Activated T-cell treated with anti-CD3 and anti-CD28 coated beads for 24 hours (primary cell): ENCODE measurements at places on chromosomes 11 and 22.

GRCh38 chr11:26958702-26959049, 35.2 kb upstream of the FIBIN start:
- no peak for DNase-seq

GRCh38 chr11:117766576-117766975, 30.4 kb downstream of the DSCAML1 start:
- no peak for DNase-seq

GRCh38 chr11:8776209-8776608, 93.6 kb downstream of the RPL27A start:
- DNase-seq: no peak

GRCh38 chr11:1271927-1272326, 37.5 kb downstream of the TOLLIP start:
- DNase-seq: no peak

DNA sequence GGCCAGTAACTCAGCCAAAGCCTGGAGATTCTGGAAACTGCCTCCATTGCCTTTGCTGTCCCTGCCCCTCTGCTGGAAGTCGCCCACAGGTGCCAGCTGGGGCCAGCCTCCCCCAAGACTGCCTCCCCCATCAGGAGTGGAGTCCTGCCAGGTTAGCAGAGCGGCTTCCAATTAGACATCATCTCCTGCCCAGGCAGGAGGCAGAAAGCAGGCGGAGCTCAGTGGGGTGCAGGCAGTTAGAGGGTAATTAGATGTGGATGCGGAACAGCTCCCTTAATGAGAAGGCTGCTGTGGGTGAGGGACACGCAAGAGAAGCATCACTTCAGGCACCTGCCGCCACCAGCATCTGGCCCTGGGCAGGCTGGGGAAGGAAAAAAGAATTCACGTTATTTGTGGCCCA, 90.9 kb upstream of the TP53I11 start:
- DNase-seq: no peak

DNA sequence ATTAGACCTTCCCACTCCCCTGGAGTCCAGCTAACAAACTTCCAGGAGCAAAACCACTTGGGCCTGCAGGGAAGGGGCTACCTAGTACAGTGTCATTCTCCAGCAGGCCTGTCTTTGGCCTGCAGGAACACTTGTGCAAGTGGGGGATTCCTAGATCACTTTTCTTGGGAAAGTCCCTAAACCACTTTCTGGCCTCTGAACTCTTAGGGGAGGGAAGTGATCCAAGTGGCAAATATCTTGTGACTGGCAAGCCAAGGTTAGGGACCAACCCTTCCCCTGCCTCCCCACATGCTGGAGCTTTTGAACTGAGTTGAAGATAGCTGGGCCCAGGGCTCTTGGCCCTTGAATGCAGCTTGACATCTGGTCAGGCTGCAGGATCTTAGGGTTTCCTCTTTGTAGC, 17.2 kb downstream of the PPFIBP2 start:
- no peak for DNase-seq

DNA sequence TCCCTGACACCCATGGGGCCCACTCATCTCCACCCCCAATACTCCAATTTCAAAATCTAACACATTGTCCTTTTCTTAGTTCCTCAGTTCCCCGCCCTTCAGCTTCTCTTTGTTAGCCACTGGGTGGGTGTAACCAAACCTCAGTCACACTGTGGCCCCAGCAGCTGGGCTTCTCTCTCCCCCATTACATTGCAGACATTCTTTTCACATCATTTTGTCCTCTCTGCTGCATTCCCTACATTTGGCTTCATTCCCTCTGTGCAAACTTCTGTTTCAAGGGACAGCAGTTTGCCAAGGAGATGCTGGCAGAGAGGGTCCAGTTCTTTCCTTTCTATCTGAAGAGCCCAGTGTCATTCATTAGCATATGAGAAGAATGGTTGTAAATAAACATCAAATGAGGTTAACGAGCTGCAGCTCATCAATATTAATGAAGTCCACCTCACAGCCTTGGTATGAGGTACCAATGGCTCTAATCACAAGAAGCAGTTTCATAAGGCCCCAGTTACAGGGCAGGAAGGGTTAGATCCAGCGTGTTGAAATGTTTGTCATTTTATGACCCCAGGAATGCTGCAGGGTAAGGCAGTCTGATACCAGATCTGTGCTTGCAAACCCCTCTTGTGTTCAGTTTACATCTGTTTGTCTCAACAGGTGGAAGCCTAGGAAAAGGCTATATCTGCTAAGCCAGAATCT, 72.3 kb downstream of the ARFGAP2 start:
- no peak for DNase-seq

GRCh38 chr11:128854841-128855240, 12.3 kb downstream of the KCNJ1 start:
- no peak for DNase-seq

GRCh38 chr22:48923996-48924395, 903.7 kb downstream of the BRD1 start:
- no peak for DNase-seq

GRCh38 chr11:45332276-45332934, 46.3 kb upstream of the SYT13 start:
- DNase-seq: peak; percentile 44

DNA sequence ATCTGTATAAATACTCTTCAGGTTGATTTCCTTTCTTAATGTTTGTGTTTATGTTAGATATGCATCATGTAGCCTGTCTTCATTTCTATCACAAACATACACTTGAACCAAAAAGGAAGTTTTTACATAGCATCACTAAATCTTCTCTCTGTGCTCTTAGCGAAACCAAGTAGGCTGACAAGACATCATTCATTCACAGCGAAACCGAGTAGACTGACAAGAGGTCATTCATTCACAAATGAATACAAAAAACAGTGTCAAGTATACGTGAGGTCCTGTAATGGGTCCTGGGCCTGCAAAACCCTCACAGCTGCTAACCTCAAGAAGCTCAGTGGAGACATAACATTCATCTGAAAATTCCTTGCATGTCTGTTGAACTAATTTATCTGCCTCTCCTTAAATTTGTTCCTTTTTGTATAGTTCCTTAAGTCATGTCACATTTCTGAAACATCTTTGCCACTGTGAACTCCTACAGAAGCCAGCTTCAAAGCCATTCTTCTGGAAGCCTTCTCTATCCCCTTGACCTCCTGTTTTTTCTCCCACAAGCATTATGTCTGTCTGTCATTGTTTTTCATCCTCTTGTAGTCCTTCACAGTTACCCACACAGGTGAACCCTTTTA, 9.8 kb upstream of the HBE1 start:
- no peak for DNase-seq

- no peak for DNase-seq
Measured at GRCh38 chr11:118230088-118230487, 5.3 kb upstream of the JAML start.

GRCh38 chr11:45333001-45333971, 47.1 kb upstream of the SYT13 start:
- DNase-seq: no peak

GRCh38 chr11:128086794-128087193, 500.6 kb downstream of the ETS1 start:
- no peak for DNase-seq

DNA sequence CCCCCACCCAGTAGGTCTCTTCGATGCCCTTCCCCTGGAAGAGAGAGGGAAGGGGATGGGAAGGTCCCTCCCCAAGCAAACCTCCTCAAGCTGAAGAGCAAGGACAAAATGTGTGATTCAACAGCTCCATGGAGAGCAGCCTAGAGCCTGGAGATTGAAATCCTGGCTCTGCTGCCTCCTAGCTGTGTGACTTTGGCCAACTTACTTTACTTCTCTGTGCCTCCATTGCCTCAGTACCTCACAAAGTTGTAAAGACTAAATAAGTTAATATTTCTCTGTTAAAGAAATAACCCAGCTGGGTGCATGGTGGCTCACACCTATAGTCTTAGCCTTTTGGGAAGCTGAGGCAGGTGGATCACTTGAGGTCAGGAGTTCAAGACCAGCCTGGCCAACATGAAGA, 21.1 kb upstream of the LRRC32 start:
- DNase-seq: no peak

DNA sequence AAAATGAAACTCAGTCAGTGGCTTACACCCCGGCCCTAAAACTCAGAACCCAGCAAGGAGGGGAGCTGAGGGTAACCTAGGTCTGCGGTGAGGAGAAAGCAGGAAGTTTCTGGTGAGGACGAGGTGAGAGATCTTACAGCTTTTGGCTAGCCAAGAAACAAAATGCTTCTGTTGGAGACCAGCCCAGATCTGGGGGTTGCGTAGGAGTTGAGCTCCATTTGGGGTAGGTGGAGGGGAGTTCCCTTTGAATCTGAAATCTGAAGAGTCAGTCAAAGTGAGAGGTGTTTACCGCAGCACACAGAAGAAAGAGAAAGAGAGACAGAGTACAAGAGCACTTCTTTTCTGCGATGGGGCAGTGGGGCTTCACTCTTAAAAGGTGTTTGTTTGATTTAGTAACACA, 29.6 kb downstream of the EHF start:
- DNase-seq: peak; percentile 79

- DNase-seq: no peak
Measured at GRCh38 chr11:119415966-119416365, 7.0 kb downstream of the THY1 start.

DNA sequence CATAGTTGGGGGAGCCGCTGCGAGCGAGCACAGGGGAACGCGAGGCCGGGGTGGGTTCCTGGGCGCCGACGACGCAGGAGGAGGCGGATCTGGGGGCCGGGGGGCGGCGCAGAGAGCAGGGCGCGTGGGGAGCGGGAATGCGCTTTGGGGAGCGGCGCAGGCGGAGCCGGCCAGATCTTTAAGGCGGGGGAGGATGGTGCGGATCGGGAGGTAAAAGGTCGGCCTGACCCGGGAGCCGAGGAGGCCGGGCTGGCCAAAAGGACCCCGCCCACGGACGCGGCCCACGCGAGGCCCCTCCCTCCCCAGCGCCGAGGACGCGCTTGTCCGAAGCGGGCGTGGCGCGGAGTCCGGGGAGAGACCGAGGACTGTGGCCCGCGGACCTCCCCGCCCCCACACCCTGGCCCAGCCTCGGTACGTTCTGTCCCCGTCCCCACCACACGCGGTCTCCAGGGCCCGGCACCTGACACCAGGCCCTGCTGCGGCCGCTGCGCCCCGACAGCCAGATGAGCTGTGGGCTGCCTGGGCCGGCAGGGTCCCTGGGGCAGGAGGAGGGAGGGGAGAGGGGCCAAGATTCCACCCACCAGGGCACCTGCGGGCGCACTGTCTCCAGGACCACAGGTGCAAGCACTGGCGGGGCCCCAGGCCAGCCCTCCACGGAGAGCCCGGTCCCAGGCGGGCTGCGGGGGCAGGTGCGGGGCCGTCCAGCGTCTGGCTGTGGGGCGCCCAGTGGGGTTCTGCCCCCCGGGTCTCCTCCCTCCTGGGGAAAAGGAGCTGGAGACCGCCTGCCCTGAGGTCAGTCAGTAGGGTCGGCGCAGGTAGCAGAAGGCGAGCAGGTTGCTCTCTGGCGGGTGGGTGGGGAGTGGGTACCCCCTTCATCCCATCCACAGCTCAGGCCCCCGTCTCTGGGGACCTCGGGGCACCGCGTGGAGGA, 10.9 kb downstream of the PIM3 start:
- peak; percentile 71 for DNase-seq

GRCh38 chr11:61297746-61298145, 2.6 kb upstream of the VWCE start:
- DNase-seq: no peak

DNA sequence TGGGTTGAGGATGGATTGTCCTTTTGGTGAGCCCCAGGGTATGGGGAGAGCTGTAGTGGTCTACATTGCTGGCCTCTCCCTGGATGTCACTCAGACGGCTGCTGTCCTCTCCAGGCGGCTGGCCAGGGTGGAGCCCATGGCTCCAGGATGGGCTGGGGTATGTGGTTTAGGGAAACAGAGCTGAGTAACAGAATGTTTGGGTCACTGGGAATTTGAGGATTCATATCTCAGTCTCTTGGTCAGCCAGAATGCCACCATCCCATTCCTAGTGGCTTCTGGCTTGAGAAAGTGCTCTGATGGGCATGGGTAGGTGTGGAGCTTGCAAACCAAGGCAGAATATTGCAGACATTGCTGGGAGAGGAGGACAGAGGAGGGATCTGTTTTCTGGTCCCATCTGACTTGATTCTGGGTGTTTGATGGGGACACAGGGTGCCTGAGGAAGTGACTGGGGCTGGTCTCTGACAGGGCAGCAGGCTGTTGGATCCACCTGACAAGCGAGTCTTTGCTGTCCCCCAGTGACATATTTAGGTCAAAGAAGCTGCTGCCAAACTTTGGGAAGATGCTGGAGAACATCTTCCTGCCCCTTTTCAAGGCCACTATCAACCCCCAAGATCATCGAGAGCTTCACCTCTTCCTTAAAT, 41.4 kb downstream of the AMPD3 start:
- DNase-seq: no peak

DNA sequence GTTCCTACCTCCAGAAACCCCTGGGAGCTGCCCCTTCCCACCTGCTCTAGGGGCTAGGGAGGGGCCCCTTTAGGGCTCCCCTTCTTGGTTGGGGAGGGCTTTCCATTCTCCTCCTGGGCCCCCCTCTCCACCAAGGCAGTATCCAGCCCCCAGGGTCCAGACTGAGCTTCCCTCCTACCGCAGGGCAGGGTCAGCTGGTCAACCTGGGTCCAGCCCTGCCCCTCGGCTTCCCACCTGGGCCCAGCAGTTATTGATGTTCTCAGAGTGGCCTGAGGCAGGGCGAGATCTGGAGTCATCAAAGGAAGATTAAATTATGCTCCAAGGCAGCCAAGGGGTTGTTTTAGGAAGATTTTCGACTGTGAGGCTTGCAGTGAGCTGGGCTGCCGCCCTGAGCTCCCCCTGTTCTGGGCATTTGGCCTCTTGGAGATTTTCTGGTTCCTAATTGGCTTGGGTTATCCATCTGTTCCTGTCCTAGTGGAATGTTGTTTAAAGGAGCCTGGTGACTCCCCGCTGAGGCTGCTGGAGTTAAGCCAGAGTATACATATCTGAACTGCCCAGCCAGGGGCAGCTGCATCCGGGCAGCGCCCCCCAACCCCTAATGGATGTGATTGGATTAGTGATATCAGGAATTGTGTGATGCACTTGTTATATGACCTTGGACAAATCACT, 1.8 kb upstream of the SLC22A8 start:
- no peak for DNase-seq

GRCh38 chr22:37018815-37019308, 385 bp downstream of the TST start:
- no peak for DNase-seq

- DNase-seq: no peak
Measured at GRCh38 chr11:32107647-32108046, 16.8 kb downstream of the RCN1 start.

GRCh38 chr22:29782061-29782845, 15.1 kb downstream of the UQCR10 start:
- DNase-seq: no peak

GRCh38 chr22:26700886-26701285, 43.5 kb downstream of the MIAT start:
- no peak for DNase-seq

DNA sequence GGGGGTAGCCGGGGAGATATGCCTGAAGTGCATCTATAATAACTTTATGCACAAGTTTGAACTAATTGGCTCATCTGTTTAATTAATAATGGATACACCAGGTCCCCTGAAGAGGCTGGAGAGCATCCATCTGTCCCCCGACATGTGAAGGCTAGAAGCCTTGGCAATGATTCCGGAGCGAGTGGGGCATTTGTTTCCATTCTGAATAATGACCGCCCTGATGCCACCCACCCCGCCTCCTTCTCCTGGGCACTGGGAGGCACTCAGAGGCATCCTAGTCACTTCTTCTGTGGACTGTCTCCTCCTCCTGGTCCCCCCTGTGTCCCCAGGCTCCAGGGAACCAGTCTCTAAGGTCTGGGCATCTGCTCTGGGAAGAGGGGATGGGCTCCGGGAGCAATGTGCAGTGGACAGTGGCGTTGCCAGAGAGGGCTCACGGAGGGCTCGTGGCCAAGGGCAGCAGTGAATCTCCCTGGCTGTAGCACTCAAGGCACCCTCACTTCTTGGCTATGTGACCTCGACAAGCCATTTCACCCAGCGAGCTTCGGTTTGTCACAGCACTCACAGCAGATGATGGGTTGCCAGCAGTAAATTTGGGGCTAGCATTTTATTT, 64.7 kb downstream of the TSPAN18 start:
- no peak for DNase-seq
